Right kidney (tissue), 9 donors: ENCODE measurements at places on chromosomes 7 and 10.

DNA sequence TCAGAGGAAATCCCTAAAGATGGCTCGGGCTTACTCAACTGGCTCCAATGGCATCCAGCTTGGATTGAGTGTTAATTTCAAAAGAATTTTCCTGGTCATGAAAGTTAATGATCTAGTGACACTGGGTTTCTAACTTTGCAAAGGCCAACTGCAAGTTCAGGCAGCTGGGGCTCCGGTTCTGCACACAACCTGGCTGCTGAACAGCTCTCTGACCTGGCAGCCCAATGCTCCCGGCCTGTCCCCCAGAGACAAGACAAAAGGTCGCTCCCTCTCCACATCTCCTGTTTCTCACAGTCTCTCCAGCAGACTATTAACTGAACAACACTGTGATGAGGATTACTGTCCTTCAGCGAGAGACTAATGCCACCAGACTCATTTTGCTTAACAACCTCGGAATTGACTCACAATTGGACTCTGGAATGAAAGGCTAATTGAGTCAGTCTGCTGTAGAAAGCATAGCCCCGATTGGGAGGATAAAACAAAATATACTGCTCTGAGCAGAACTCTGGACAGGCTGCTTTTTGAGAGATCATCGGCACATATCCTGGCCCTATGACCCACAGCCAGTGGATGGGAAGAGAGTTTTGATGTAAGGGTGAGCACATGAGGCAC is 174.5 kb downstream of the GFRA1 start:
- DNase-seq, result peak; percentile 57

- DNase-seq, result no peak
These were observed 174.2 kb downstream of the PTEN start for GRCh38 chr10:88037623-88038022.

- DNase-seq, result no peak
These were observed 1078.3 kb downstream of the NRG3 start for GRCh38 chr10:82953331-82953730.

GRCh38 chr7:17520941-17521340 is 222.5 kb downstream of the AHR start:
- DNase-seq, result no peak

DNA sequence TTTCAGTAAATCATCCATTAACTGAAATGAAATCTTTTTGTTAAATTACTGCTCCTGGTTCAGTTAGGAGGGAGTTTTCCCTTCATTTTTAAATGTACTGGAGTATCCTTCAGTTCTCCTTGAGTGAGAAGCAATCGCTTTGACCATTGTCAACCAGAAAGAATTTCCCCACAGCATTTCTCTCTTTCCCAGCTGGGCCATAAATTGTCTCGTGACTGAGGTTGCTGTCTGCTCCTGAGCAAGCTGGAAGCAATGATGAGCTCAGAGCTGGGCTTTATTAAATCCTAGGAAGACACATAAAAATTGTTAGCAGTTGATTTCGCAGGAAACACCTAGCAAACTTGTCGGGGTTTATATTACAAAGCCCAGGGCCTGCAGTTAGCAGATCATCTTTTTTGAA is 102.0 kb upstream of the INSYN2A start:
- DNase-seq, result no peak

DNA sequence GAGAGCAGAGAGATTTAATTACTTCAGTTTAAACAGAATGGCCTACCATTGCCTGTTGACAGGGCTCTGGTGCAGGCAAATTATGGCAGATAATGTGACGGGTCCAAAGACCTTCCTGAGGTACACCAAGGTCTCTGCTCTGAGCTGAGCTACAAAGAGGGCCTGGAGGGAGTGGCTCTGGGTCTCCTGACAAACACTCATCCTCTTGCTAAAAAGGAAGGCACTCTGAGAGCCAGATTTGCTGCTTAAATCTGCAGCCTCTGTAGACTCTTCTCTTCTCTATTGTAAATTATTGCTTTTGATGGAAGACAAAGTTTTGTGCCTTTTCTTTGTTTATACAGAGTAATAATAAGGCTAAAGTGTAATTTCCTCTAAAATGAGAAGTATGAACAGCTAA is 529.5 kb upstream of the FZD8 start:
- no peak for DNase-seq

- no peak for DNase-seq
These were observed 30.2 kb upstream of the SH3PXD2A start for GRCh38 chr10:103885617-103886016.

- no peak for DNase-seq
These were observed 73.4 kb downstream of the SHH start for GRCh38 chr7:155738652-155739537.

DNA sequence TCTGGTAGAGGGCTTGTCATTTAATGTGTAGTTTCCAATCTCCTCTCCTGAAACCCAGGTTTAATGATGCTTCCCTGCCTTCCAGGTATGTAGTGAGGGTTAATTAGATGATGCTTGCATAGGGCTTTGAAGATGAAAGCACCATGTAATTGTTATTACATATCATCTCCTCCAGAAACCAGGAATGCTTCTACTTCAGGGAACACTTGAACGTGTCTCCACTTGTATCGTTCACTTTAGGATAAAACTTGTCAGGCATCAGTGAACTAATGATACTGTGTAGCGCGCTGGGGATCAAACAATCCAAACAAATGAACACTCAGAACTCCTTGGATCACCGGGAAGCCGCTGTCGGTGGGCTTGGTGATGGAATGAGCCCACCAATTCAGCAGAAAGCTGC is 260.9 kb upstream of the FZD8 start:
- DNase-seq, result no peak

DNA sequence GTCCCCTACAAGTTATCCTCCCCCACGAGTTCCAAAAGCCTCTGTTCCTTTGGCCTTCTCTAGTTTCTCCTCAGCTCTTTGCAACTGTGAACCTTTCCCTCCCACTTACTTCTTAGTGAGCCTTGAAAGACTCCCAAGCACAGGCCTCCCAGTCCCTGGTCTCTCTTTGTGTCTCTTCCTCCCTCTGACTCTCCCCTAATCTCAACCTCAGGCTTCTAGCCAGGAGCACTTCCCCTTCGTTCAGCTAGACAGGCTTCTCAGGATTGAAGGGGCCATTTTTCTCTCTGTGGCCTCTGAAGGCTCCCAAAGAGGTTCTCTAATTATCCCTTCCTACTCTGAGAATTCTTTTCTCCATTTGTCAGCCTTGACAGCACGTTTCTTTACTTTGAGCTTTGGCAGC is 50.2 kb upstream of the PHYHIPL start:
- DNase-seq, result no peak

DNA sequence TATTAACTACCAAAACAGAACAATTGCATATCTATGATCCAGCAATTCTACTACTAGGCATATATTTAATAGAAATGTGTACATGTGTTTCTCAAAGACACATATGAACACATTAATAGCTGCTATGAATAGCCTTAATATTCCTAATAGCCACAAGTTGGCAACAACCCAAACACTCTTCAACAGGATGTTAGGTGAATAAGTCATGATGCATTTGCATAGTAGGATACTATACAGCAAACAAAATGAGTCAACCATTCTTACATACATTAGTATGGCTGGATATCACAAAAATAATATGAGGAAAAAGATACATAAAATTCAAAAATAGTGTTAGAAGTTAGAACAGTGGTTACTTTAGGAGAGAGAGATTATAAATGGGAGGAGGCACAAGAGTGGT is 26.8 kb upstream of the ZNF746 start:
- DNase-seq, result no peak

GRCh38 chr7:96388620-96389383 is 66.9 kb upstream of the SLC25A13 start:
- DNase-seq, result no peak

DNA sequence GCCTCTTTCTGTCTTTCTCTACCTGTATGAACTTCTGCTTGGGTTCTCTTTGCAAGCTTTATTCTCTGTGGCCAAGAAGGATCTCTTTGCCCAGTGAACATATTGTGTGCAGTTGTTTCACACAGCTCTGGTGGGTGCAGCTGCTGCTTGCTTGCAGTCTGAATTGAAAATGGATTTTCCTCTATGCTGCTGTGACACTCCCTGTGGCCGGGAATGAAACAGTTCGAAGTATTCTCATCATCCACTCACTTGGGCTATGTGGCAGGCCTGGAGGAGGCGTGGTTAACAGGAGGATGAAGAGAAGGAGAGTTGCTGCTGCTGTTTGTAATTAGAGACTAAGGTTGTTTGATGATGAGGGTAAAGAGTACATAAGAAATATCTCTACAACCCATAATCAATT is 28.4 kb upstream of the ITGA8 start:
- DNase-seq, result no peak

DNA sequence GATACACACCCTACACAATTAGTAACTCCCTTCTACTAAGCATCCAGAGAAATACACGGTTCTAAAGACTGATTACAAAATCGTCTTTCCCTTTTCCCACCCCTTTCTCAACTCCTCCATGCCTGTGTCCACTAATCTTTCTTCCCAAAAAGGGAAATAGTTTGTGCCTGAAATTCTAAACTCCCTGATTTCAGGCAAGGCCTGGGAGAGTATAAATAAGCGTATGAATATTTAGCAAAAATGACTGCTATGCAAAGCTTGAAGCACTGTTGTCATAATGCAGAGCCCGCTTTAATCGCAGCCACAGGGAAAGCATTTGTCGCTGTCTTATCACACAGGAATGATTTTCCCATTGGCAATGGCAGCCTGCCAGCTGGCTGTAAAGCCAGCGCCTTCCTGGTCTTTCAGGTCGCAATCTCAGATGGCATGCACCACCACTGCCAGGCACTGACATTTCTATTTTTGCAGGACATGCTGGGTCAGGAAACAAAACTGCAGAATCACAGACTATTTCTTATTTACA is 142.9 kb upstream of the PCGF5 start:
- peak; percentile 17 for DNase-seq

DNA sequence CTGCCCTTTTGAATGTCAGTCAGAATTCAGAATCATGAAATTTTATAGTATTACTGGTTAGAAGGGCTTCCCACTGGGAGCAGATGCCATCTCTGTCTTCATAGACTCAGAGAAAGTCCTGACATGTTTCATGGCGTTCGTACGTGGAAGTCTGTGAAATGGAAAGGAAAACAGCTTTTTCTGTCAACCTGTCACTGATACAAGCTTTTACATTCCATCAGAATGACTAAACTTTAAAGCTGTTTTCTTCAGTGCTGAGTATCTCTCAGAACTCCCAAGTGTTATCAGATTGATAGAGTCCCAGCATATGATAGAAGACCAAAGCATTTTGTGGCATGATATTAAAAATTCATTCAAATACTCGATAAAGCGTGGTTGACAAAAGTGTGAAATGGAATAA is 726.7 kb upstream of the GALNT17 start:
- no peak for DNase-seq

- DNase-seq, result no peak
These were observed 15.5 kb upstream of the MTPAP start for GRCh38 chr10:30364345-30365268.
